Gastrocnemius medialis (tissue), 4 donors: ENCODE measurements at places on chromosomes 11 and 22. TPM values are rescaled to one million over a fixed set of nuclear protein-coding genes. Genes with fewer than 3 reads are reported as not detected.
A peak's percentile ranks its signal among the peaks of the same experiment; 100 is the strongest.

GRCh38 chr11:120354779-120355178 is 18.6 kb downstream of the ARHGEF12 start:
- no peak overlapping the region for H3K4me3 ChIP-seq
- H3K27ac ChIP-seq, result no peak overlapping the region
- H3K27me3 ChIP-seq, result no peaks in the 10 kb centered on the region
- DNase-seq, result no peak

GRCh38 chr11:126469311-126469710 is 113.8 kb downstream of the ST3GAL4 start:
- no peaks in the 10 kb centered on the region for H3K27me3 ChIP-seq
- no peak overlapping the region for H3K4me3 ChIP-seq
- H3K36me3 ChIP-seq, result no peaks in the 10 kb centered on the region
- no peak for DNase-seq

Gene UBASH3B
- 0.62 TPM for total RNA-seq

GRCh38 chr11:34104680-34105078 is 750 bp upstream of the NAT10 start:
- no peaks in the 10 kb centered on the region for H3K27me3 ChIP-seq
- H3K4me1 ChIP-seq, result peaks cover 22% of the 10 kb centered on the region
- peaks cover 34% of the 10 kb centered on the region for H3K36me3 ChIP-seq
- H3K4me3 ChIP-seq, result peak overlapping the region; percentile 75

GRCh38 chr11:17352950-17353820 is 1.6 kb downstream of the NCR3LG1 start:
- no peaks in the 10 kb centered on the region for H3K36me3 ChIP-seq
- peaks cover 24% of the 10 kb centered on the region for H3K4me1 ChIP-seq
- peak; percentile 36 for DNase-seq

GRCh38 chr11:80849253-80849652 is 1408.4 kb upstream of the TENM4 start:
- no peaks in the 10 kb centered on the region for H3K36me3 ChIP-seq
- H3K27me3 ChIP-seq, result no peaks in the 10 kb centered on the region
- no peak overlapping the region for H3K27ac ChIP-seq

Gene MYO7A
- 2.0 TPM for total RNA-seq

DNA sequence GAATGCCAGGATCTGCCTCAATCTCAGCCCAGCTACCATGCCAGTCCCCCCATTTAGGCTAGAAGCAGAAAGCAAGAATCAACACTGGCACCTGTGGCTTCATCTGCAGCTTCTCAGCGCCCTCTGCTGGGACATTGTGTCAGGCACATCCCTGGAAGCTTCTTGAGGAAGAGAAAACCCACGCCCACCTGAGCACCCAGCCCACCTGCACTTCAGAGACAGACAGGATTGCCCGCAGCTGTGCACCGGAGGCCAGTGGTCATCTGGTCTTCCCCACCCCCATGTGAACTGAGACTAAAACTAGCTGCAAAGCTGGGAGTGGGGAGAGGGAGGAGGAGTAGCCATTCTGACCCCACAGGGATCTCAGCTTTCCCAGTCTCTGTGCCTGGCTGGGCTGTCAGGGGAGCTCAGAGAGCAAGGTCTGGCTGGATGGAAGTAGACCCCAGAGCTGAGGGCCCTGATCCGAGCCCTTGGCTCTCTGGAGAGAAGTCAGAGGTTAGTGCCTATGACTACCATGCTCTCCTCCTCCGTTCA is 66.8 kb downstream of the FEZ1 start:
- DNase-seq, result peak; percentile 72
- H3K4me3 ChIP-seq, result no peak overlapping the region
- H3K4me1 ChIP-seq, result peaks cover 69% of the 10 kb centered on the region

- peak; percentile 97 for DNase-seq
- no peaks in the 10 kb centered on the region for H3K27me3 ChIP-seq
- no peaks in the 10 kb centered on the region for H3K36me3 ChIP-seq
- H3K4me3 ChIP-seq, result peak within 1 kb of the TSS; percentile 69
These were observed at the start of gene RPLP2 for GRCh38 chr11:809287-810039. TSS of gene RPLP2 (plus strand) at chr11:809967. CDS start at chr11:810235, 268 bp downstream.

Gene MCAM
- 22.6 TPM for total RNA-seq

- H3K4me1 ChIP-seq, result peaks cover 40% of the 10 kb centered on the region
- no peak overlapping the region for H3K4me3 ChIP-seq
- no peaks in the 10 kb centered on the region for H3K36me3 ChIP-seq
- DNase-seq, result no peak
- no peaks in the 10 kb centered on the region for H3K27me3 ChIP-seq
These were observed 104.8 kb downstream of the MPPED2 start for GRCh38 chr11:30481330-30481729.

GRCh38 chr11:98701541-98701940 is 319.2 kb upstream of the CNTN5 start:
- no peaks in the 10 kb centered on the region for H3K36me3 ChIP-seq
- DNase-seq, result no peak
- no peaks in the 10 kb centered on the region for H3K4me1 ChIP-seq

DNA sequence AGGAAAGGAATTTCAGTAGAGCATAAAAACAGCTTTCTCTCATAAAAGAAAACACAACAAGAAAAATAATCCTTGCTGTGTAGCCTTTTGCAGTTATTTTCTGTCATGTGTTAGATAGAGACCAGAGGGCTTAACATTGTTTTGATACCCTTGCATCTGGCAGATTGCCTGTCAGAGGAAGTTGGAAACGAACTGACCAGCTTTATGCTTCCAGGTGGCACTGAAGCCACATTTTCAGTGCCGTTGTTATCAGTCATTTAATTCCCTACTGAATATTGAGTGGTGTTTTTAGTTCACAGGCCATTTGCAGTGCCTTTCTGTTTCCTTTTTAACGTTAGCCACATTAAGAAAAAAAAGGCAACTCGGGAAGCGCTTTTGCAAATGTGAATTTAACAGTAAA is 21.5 kb upstream of the RAG2 start:
- DNase-seq, result no peak
- H3K4me1 ChIP-seq, result peaks cover 10% of the 10 kb centered on the region

DNA sequence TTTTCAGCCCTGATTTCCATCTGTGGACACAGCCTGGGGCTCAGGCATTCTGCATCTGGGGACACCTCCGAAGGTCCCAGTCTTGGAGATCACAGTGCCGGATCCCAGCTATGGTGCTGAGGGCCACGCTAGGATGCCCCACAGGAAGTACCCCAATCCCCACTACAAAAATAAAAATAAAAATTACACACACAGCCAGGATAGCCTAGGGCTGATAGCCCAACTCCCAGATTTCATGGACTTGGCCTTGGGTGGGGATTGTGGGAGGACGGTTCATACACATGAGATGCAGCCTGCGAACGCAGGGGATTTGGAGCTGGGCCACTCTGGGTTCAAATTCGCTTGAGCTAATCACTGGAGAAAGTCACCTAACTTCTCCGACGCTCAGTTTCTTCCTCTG is 237.7 kb downstream of the BUD13 start:
- H3K4me3 ChIP-seq, result no peak overlapping the region
- H3K4me1 ChIP-seq, result no peaks in the 10 kb centered on the region
- no peaks in the 10 kb centered on the region for H3K36me3 ChIP-seq
- no peak for DNase-seq
- peaks cover 14% of the 10 kb centered on the region for H3K27me3 ChIP-seq
- no peak overlapping the region for H3K27ac ChIP-seq

Gene OR52H1
- total RNA-seq, result not detected

DNA sequence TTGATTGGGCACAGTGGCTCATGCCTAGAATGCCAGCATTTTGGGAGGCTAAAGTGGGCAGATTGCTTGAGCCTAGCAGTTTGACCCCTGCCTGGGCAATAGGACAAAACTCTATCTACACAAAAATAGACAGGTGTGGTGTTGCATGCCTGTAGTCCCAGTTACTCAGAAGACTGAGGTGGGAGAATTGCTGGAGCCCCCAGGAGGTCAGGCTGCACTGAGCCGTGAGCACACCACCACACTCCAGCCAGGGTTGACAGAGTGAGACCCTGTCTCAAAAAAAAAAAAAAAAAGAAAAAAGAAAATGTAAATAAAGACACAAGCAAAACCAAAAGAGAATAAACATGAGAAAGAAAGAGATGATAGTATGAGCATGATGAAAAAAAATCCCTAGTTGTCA is 802.4 kb upstream of the ANO3 start:
- H3K4me3 ChIP-seq, result no peak overlapping the region
- no peaks in the 10 kb centered on the region for H3K27me3 ChIP-seq
- no peak overlapping the region for H3K27ac ChIP-seq
- no peak for DNase-seq
- H3K4me1 ChIP-seq, result no peaks in the 10 kb centered on the region
- H3K36me3 ChIP-seq, result no peaks in the 10 kb centered on the region

Gene SMC1B
- not detected for total RNA-seq

- H3K4me1 ChIP-seq, result no peaks in the 10 kb centered on the region
- H3K27me3 ChIP-seq, result no peaks in the 10 kb centered on the region
- no peak for DNase-seq
- H3K4me3 ChIP-seq, result no peak overlapping the region
These were observed 51.7 kb upstream of the FTH1 start for GRCh38 chr11:62018981-62019664.

Gene ART5
- 8.5 TPM for total RNA-seq

DNA sequence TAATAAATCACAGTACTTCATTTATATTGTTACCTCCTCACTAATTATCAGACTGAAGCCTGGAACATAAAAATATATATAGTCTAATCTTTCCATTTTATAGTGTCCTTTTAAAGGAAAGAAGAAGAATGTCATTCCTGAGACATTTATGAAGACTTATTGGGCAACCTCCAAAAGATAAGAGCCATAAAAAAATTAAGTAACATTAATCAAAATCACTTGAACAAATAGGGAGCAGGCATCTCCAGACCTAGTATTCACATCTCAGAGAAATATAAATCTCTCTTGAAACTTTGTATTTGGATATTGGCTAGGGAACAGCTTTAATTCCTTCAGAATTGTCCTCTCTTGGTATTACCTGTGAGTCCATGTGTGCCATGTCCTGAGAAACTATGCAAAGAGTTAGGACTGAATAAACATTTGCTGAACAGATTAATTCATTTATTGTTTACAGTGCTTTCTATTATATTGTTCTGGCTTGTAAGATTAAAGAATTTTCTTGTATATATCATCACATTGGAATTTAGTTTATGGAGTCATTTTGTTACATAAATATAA is 530.5 kb upstream of the LRRC4C start:
- no peak overlapping the region for H3K27ac ChIP-seq
- no peaks in the 10 kb centered on the region for H3K27me3 ChIP-seq
- H3K4me3 ChIP-seq, result no peak overlapping the region
- H3K4me1 ChIP-seq, result no peaks in the 10 kb centered on the region
- no peaks in the 10 kb centered on the region for H3K36me3 ChIP-seq
- no peak for DNase-seq

Gene FXYD6
- 4.4 TPM for total RNA-seq

DNA sequence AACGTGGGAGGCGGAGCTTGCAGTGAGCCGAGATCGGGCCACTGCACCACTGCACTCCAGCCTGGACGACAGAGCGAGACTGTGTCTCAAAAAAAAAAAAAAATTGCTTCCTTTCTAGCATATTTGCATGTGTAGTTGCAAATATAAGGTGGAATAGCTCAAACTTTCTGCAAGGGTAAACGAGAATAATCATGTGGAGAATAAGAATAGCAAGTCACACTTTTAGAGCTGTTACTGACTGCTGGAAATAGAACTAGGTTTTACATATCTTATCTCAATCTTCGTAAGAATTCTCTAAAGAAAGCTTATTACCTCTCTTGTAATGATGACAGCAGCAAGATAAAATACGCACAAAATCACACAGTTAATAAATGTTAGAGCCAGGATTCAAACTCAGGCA is 1.6 kb downstream of the L3MBTL2 start:
- peaks cover 10% of the 10 kb centered on the region for H3K4me1 ChIP-seq
- H3K4me3 ChIP-seq, result no peak overlapping the region
- no peak for DNase-seq
- H3K36me3 ChIP-seq, result no peaks in the 10 kb centered on the region
- no peaks in the 10 kb centered on the region for H3K27me3 ChIP-seq

DNA sequence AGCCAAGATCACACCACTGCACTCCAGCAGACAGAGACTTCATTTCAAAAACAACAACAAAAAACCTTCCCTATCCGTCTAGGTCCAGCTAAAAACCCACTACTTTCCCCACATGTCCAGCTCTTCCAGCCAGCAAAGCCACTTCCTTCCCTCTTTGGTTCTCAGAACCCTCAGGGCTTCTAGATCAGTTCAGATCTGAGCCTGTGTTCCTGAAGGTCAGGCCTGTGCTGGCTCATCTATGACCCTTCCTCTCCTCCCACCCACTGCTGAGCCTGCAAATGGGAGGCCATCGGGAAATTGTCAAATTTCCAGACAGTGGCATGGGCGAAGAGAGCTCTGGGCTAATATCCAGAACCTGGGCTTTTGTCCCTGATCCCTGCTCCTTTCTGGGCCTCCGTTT is 37.8 kb downstream of the SLCO2B1 start:
- no peaks in the 10 kb centered on the region for H3K27me3 ChIP-seq
- no peak overlapping the region for H3K27ac ChIP-seq
- no peaks in the 10 kb centered on the region for H3K4me1 ChIP-seq

GRCh38 chr11:115930291-115930690 is 426.1 kb upstream of the CADM1 start:
- DNase-seq, result no peak
- no peaks in the 10 kb centered on the region for H3K27me3 ChIP-seq
- H3K36me3 ChIP-seq, result no peaks in the 10 kb centered on the region
- H3K4me3 ChIP-seq, result no peak overlapping the region

DNA sequence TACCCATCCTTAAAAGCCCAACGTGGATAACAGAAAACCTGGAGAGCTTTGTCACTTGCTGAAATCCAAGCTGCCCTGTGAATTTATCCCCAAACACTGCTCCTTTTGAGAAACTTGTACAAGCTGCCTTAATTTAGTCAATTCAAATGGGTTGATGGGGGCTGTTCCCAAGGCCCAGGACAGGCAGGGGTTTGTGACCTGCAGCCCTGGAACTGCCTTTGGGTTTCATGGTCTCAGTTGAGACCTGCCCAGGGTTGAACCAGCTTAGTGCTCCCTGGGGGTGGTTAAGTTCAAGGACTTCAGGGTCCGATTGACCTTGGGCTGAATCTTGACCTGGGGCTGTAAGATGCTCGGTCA is 112.1 kb upstream of the OR4B1 start:
- H3K27me3 ChIP-seq, result no peaks in the 10 kb centered on the region
- H3K36me3 ChIP-seq, result no peaks in the 10 kb centered on the region
- no peak overlapping the region for H3K27ac ChIP-seq
- no peak for DNase-seq
- H3K4me3 ChIP-seq, result no peak overlapping the region

DNA sequence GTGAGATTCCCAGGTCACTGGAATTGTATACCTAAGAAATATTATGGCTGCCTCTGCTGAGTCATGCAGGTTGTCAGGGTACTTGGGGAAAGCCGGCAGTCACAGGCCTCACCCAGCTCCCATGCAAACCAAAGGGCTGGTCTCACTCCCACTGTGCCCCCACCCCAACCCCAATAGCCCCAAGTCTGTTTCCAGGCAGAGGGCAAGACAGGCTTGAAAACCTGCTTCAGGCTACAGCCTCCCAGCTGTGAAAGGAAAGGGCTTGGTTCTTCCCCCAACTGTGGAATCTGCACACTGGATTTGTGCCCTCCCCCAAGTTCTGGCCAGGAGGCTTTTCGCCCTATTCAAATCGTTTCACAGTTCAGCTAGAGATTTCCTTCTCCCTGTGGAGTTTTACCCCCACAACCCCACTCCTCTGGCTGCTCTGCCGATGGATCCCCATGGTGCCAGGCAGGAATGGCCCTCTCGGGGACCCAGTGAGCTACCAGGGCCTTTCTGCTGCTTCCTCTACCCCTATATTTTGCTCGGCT is 37.0 kb upstream of the ABTB2 start:
- no peak overlapping the region for H3K4me3 ChIP-seq
- no peaks in the 10 kb centered on the region for H3K27me3 ChIP-seq
- H3K27ac ChIP-seq, result no peak overlapping the region
- no peak for DNase-seq
- peaks cover 9% of the 10 kb centered on the region for H3K4me1 ChIP-seq

Gene MMP12
- not detected for total RNA-seq
